IMR-90 (cell line): ENCODE measurements at places on chromosomes 5 and 9.

GRCh38 chr9:120696551-120697230, 17.6 kb downstream of the MEGF9 start:
- peak; percentile 38 for DNase-seq

DNA sequence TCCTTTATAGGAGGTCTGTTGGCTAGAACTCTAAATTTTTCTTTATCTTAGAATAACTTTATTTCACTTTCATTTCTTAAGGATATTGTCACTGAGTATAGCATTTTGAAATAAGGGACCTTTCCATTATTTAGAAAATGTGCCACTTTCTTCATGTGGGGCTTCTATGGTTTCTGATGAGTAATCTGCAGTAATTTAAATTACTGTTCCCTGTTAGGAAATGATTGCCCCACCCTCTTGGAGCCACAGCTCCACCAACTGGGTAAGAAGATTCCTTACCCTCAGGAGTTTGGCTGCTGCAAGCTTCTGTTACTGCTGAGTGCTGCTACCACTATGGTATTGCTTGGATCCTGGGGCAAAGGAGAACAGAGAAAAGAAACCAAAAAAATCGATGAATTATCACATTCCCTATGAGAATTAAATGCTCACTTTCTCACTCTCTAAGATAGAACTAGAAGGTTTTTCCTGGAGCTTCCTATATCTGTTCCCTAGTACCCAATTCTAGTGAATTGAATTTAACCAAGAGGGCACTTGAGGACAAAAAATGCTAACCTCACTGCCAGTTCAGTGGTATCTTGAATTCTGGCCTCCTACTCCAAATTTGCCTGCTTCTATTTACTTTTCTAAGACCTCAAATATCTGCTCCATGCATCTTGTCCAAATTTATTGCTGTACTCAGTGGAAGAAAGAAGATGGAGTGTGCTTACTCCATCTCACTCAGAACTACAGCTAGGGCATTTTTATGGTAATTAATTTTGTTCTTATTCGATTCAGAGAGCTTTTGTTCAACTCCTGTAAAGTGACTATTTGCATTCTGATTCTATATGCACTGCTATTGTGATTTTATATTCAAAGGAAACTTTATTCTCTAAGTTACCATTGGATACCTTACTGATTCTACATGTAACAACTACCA, 2111.3 kb downstream of the MAT2B start:
- peak; percentile 62 for DNase-seq

GRCh38 chr5:103260951-103261350, 2.4 kb downstream of the MACIR start:
- no peak for DNase-seq

DNA sequence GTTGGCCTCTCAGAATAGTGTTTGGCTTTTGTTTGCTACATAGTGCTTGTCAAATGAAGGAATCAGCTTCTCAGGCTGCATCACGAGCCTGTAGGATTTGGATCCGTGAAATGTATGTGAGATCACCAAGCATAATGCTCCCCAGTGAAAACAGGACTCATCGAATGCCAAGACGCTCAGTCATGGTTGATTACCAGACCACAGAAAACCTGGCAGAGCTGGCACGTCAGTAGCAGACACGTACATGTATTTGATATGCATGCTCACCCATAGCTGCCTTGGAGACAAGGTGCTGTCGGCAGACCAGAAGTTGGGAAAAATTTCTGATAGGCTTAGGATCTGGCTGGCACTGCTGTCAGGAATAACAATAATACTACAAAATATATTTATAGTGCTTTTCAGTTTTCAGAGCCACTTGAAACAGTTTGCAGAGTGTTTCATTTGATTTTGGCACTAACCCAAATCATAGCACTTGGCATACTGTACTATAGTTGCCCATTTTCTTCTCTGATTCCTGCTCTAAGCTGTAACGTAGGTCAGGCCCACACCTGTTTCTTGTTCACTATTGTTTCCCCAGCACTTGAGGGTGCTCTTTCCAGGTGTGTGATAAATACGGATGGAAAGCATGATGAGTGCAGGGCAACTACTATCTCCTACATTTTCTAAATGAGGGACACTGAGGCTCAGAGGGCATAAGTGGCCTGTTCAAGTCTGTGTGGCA, 226.1 kb downstream of the NR3C1 start:
- DNase-seq = peak; percentile 99

DNA sequence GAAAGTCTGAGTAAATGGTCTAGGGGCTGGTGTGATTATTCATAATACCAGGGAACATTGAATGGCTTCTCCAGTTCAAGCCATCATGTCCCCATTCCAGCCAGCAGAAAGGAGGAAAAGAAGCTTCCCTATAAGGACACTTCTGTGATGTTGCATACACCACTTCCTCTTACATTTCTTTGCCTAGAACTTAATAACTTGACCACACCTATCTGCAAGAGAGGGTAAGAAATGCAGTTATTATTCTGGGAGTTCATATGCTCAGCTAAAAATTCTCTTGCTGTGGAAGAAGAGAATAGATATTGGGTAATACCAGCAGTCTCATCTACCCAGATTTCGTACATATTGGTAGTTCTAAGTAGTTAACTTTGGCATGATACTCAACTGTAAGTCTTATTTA, 166.1 kb downstream of the SLC28A3 start:
- no peak for DNase-seq

GRCh38 chr5:6468104-6468503, 19.4 kb downstream of the UBE2QL1 start:
- no peak for DNase-seq

DNA sequence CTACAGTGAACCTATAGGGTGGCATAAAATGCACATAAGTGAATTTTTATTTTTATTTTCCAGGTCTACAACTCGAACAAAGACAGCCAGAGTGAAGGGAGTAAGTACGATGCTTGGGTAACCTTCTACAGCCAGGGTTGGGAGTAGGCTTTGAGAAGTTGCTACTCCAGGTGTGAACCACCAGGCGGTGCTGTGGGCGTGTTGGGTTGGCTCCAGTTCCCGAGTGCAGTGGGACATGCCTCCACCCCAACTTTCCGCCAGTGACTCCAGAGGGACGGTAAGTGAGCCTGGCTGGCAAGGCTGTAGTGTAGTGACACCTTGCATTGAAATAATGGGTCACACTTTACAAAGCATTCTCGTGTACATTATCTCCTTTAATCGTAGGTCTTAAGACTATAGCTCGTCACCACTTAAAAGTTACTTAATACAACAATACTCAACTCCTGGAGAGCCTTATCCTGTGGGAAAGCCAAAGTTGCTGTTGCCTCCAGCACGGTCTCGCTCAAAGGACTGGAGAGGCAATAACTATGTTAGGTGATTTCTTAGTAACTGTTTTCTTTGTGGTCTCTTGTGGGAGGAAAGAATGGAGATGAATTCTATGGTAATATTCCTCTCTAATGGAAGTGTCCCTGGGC, 244.0 kb downstream of the ARHGAP26 start:
- DNase-seq = no peak

DNA sequence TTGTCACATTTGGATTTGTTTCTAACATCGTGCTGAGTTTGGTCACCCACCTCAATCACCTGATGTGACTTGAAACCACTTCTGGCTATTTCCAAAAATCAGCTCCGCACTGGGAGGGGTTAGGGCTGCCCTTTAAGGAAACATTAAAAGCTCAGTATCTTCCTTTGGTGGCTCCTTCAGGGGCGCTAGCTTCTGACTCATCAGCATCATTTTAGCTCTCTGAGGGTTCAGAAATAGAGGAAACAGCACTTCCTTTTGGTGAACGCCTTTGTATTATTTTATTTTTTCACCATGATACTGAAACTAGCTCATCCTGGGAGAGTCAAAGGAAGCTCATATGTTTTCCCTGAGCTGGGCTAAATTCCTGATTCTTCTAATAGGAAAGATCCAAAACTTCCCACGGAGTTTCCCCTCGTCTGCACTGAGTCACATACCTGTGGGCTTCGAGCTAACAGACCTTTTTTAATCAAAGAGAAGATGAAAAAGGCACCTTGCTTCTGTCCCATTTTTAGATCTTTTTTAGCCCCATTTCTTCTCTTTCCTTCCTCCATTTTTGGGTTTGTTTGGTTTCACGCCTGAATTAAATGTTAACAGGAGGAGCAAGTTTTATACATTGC, 48.2 kb downstream of the ROPN1L start:
- DNase-seq = peak; percentile 31

DNA sequence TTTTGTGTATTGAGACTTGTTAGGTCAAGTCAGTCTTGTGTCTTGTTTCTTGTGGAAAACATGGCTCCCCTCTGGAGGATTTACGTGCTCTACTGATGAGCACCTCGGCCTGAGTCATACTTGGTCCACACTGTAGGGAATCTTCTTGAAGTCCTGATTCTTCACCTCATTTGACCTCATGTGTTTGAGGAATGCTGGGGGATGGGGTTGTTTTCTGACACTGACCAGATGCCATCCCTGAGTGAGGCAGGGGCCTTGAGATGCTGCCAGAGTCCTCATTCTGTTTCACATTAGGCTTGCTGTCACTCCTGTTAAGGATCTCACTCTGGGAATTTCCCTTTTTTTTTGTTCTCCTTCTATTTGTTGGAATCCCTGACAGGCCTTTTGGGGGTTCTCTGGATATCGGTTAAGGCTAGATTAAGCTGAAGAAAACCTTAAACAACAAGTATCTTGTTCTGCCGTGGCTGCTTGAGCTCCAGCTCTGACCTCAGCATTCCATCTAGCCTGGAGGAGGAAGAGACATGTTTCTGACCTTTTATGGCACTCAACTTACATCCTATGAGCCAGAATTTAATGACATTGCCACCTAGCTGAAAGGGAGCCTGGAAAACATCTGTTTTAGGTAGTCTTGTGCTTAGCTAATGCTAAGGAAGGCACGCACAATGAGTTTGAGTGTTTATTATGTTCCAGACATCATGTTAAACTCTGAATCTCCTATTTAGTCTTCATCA, 20.6 kb downstream of the TCOF1 start:
- DNase-seq = peak; percentile 99

GRCh38 chr5:31485376-31486207, 46.3 kb downstream of the DROSHA start:
- DNase-seq = no peak

DNA sequence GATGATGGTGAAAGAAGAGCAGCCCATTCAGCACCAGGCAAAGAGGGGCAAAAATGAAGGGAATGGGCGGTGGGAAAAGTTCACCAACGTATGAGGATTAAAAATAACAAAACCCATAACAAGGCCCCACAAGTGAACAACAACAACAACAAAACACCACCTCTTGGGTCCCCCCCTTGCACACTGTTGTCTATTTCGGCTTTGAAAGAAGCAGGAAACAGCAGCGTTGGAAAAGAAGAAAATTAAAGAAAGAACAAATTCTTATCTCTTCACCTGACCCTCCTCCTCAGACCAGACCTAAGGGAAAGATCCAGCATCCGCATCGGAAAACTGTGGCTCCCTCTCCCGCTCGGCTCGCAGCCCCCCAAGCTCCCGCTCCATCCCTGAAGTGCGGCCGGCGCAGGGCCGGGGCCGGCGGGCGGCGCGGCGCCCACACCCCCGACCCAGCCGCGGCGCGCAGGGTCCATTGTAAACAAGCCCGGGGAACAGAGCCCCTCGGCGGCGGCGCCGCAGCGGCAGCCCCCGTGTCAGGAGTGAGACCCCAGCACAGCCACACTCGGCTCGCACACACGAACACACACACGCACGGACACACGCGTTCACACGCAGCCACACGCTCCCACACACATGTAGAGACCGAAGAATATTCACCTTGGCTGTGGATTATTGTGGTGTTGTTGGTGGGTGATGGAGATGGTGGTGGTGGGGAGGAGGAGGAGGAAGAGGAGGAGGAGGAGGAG, 535 bp downstream of the RFX3 start:
- DNase-seq = no peak

- DNase-seq = no peak
Observed at GRCh38 chr9:5470122-5470521, 19.8 kb downstream of the CD274 start.

GRCh38 chr9:110069326-110070248, 138.4 kb downstream of the C9orf152 start:
- peak; percentile 96 for DNase-seq
